ENCODE measurements at places on chromosomes 6 and 20. TPM values are rescaled to one million over a fixed set of nuclear protein-coding genes. Genes with fewer than 3 reads are reported as not detected.

Gene KLC4
- 133 TPM for total RNA-seq

- no peak for DNase-seq
Measured at GRCh38 chr6:124487623-124488431, 474.4 kb upstream of the RNF217 start.

Gene HSPA12B
- 3.2 TPM for total RNA-seq

DNA sequence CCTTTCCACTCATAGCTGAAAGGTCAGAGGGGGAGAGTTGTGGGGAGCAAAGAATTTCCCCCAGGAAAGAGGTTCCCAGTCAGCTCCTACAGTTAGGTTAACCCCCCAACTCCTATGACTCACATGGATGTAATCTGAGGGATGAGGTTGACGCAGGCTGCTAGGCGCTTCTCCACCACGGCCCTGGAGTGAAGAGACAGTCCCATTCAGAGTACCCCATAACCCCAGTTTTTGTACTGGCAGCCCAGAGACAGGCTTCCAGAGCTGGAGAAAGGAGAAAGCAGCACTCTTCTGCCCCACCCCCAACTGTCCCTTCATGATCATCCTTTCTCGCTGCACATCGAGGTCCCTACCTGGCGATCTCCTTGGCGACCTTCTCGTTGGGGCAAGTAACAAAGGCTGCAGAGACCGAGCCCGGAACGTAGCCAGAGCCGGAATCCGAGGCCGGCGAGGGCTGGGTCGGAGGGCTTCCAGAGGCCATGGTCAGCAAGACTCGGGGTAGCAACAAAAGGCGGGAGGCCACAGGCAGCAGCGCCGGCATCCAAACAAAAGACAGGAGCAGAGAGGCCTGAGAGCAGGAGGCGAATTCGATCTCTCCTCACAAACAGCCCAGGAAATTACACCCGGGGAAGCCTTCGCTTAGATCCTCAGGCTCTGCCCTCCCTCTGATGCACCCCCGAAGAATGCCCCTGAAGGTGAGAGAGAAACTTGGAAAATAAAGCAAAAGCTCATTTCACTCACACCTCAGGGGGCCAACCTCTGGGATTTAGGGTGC is 592 bp downstream of the CUTA start:
- DNase-seq = no peak

GRCh38 chr6:43761666-43762409 is 8.2 kb upstream of the VEGFA start:
- no peak for DNase-seq

- no peak for DNase-seq
Measured at GRCh38 chr6:57294862-57295445, 22.5 kb upstream of the PRIM2 start.

GRCh38 chr6:31075528-31075927 is 36.8 kb downstream of the C6orf15 start:
- no peak for DNase-seq

- no peak for DNase-seq
Measured at GRCh38 chr6:150046943-150047342, 21.6 kb upstream of the RAET1L start.

DNA sequence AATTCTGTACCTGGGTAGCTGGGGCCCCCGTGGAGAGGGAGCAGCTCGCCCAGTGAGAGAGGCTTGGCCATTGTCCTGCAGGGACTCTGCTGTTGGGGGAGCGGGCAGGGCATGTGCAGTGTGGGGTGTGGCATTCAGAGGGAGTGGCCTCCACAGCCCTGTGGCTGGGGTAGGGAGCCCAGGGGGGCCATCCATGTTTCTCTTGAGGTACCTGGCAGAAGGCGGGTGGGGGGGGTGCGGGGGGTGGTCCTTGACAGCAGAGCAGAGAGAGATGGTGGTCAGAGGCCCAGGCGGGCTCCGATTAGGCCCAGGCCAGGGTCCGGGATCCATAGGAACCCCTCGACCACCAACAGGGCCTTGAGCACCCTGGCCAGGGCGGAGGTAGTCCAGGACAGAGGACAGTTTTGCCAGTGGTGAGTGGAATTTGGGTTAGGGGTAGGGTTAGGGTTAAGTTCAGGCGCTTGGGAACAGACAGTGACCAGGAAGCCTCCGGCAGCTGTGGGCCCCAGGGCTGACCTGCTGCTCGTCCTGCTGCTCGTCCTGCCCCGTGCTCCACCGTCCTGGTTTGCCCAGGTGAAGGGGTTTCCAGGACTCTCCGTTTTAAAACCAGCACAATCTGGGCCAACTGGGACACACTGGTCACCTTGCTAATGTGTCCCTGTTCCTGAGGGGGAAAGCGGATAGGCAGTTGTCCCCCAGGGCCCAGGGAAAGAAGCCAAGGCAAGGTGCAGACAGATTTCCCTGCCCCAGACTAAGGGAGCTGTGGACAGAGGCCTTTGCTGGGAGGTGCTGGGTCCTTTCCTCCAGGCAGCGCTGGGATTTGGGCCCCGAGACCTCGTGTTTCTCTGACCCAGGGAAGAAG is 24.8 kb upstream of the MYT1 start:
- no peak for DNase-seq
